ENCODE measurements at places on chromosomes 16 and 17.

DNA sequence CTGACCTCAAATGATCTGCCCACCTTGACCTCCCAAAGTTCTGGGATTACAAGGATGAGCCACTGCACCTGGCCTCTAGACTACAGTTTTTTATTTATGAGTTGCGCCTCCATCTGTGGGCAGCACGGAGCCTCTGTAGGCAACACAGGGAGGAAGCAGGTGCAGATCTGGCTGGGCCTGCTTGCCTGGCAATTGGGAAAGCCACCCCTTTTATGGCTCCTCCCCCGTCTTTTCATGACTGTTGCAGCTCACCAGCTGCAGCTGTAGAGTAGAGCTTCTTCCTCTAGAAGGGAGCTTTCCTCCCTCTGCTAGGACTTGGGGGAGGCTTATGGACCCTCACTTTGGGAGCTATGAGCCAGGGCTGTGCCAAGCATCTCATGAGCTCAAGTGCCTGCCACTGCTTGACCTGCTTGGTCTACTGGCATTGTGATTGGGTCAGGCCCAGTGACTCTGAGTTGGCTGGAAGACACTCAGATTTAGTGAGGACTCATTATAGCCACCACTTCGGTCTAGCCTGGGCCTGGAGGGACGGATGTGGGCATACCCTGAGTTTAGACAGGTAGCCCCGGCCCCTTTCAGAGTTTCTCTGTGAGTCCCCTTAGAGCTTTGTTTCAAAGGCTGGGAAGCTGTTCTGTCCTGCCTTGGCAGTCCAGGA, 6.9 kb upstream of the SLC7A6 start:
- DNase-seq = no peak

DNA sequence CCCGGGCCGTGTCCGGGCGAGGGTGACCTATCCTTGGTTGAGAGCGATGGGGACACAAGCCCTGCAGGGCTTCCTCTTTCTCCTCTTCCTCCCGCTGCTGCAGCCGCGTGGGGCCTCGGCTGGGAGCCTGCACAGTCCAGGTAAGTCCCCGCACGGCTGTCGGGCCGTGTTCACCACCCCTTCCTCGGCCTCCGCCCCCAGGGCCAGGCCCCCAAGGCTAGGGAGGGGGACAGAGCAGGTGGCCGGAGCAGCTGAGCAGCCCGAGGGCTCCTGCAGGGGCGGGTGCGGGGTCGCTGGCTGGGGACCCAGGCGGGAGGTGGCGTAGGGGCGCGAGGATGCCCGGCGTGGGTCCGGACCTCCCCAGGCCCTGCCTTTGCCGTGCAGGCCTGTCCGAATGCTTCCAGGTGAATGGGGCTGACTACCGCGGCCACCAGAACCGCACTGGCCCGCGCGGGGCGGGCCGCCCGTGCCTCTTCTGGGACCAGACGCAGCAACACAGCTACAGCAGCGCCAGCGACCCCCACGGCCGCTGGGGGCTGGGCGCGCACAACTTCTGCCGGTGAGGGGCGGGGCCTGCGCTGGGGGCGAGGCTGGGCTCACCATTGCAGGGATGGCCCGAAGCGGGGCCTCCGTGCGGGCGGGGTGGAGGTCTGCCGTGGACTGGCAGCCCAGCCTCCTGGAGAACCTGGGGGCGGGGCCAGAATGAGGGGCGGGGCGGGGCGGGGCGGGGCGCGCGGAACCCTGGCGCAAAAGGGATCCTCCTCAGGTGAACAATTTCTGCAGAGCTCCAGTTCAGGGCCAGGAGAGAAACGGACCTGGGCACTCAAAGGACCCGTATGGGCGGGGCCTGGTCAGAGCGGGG, 631 bp downstream of the KREMEN2 start:
- peak; percentile 50 for DNase-seq

DNA sequence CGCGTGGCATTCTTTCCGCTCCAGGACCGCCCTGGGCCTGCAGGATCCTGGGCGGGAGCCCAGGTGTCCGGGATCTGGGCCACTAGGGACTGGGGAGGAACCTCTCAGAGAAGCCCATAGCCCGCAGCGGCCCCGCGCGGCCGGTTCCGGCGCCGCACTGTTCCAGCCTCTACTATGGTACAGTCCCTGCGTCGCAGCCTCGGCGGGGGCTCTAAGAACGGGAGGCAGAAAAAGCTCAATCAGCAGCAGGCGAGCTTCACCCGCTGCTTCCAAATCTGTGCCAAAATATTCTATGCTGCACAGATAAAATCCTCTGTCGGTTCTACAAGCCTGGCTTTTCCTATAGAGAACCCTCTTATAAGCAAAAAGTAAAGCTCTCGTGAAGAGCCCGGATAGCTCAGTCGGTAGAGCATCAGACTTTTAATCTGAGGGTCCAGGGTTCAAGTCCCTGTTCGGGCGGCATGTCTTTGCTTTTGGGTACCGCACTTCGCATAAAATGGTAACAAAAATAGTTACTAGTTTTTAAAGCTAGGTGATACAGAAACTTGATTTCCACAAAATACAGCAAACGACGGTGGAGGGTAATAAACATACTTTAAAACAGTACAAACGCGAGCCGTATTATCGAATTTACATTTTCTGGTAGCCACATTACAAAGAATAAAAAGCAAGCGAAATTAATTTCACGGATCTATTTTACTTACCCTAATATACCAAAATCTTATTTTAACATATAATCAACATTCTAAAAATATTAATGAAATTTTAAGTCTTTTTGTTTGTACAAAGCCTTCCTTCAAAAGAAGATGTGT, 661 bp upstream of the ALOXE3 start:
- DNase-seq = peak; percentile 88

- peak; percentile 23 for DNase-seq
Measured at GRCh38 chr17:81317961-81318605, 23.0 kb upstream of the SLC38A10 start.

DNA sequence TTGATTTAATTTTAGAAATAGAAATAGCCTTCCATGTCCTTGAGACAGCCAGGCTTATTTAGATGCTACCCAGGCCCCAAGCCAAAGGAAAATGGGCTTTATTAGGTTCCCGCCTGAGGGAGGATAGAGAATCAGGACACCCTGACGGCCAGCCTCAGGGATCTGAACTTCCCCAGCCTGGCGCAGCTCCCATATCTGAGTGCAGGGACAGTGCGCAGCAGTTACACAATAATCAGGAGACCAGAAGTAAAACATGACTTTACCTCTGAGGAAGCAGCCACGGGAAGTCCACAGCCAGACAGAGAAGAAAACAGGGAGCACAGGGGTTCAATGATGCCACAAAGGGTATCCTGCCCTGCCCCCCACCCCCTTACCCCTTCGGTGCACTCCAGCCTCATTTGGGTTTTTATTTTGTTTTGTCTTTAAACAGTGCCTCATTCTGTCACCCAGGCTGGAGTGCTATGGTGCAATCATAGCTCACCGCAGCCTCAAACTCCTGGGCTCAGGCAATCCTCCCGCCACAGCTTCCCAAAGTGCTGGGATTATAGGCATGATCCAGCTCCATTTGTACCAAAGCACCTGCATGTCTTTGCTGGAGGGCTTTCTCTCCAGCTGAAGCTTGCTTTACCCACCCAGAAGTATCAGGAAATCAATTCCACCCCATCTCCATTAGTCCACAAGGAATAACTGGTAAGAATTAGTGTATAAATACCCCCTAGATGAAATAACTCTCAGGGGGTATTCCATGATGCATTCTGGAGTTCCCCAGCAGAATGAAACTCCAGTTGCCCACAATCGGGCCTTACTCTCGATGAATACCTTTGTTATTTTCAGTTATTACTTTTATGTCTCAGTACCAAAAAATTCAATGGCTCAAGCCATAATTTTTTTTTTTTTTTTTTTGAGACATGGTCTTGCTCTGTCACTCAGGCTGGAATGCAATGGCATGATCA, 21.9 kb downstream of the ORC6 start:
- DNase-seq = no peak

DNA sequence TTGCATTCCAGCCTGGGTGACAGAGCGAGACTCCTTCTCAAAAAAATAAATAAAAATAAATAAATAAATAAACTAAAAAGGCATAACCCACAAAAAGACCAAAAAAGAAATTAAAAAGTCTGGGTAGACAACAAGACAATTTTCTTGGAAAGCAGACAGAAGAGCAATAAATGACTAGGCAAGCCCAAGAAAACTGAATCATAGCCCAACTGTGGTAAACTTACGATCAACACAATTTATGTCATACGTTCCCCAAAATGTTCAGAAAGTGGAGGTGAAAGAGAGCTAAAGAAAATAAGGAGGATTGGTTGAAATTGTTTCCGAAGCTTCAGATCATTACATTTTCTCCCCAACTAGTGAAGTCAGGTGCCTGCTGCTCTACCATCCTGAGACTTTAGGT, 31.3 kb upstream of the C17orf78 start:
- no peak for DNase-seq

- DNase-seq = no peak
Measured at GRCh38 chr16:69888005-69888590, 63.0 kb upstream of the CLEC18A start.
